ENCODE measurements at places on chromosomes 2 and 18.

DNA sequence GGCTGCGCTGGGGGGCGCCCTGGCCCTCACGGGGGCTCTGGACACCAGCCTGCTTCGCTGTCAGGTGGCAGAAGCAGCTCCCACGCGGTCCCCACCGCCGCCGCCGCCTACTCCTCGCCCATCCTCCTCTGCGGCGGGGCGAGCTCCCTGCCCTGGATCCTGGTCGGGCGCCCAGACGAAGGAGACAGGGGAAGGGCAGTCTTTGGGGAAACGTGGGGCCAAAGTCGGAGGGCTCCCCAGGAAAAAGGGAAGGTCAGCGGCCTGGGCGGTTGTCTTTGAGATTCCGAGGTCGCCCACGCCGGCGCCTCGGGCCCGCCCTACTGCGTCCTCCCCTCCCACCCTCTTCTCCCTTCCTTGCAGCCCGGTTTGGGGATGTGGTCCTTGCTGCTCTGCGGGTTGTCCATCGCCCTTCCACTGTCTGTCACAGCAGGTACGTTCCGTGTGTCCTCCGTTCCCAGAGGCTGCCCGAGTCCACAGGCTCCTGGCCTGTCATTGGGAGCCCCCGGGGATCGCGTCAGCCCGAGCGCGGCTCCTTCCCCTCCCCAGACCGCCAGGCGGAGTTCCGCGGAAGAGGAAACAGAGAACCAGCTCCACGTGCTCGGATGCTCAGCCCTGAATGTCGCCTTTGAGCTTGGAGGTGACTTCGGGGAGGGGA lies 800 bp downstream of the IL1RL2 start:
- DNase-seq = peak; percentile 41

GRCh38 chr2:109549016-109549590 lies 64.7 kb downstream of the SEPTIN10 start:
- no peak for DNase-seq

- DNase-seq = no peak
These were observed 496.1 kb upstream of the MYT1L start for GRCh38 chr2:2827046-2827636.

DNA sequence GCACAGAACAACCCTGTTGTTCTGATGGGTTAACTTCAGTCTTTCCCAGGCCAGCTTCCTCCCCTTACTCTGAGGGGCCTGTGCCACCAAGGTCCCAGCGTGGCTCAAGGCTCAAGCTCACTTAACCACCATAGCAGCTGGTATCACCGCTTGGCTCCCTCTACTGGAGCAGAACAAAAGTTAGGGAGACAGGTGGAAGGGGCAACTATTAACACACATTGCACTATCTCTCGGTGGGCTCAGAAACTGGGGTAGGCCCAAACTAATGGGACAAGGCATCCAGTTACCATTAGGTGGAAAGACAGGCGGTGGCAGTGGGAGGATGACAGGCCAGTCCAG lies 88.7 kb upstream of the ATL2 start:
- no peak for DNase-seq

DNA sequence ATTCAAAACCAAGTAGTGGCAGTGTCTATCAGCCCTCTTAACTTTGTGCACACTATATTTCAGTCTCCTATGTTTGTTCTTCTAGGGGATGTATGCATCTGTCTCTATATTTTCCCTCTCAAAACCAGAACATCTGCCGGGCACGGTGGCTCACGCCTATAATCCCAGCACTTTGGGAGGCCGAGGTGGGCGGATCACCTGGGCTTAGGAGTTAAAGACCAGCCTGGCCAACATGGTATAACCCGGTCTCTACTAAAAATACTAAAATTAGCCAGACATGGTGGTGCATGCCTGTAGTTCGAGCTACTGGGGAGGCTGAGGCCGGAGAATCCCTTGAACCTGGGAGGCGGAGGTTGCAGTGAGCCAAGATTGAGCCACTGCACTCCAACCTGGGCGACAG lies 9.9 kb upstream of the GAREM2 start:
- DNase-seq = no peak

DNA sequence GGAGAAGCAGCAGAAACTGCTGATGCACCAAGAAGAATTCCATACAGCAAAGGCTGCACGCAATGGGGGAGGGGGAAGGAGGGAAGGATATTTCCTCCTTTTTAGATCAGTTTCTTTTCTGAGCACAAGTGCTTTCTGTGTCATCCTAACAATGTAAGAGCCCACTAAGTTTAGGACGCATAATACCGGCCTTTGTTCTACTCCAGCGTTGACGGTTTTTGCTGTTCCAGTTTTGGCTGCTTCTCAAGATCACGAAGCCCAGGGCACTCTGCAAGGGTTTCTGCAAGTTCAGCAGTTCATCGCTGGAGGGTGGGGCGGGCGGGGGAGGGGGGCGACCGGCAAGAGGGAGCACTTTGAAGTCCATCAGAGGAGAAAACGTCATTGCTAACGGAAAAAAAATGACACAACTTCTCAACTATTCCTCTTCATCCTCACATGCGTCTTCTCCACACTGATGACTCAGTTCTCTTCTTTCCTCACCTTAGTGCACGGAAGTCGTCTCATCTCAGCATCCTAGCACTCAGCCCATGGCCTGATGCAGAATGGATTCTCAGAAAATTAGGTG lies 8.7 kb downstream of the FAM178B start:
- no peak for DNase-seq

DNA sequence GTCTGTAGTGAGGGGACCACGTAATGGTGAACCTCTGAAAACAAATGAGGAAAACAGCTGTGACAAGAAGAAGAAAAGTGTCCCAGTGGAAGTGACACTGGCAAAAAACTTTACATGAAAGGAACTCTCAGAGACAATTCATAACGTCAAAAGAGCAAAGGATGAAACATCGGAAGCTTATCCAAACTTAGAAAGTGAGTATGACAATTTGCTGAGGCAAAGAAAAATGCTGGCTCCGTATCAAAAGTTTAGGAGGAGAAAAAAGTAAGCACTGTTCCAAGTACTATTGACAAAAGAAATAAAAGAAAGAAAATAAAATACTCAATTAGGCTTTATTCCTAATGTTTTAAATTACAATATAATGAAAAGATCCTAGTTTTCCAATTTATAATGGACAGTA lies 91.3 kb downstream of the NOL10 start:
- DNase-seq = no peak

- no peak for DNase-seq
These were observed 410.6 kb upstream of the FIGN start for GRCh38 chr2:164146441-164146840.

GRCh38 chr2:28102455-28102874 lies 211.9 kb downstream of the BABAM2 start:
- DNase-seq = no peak

DNA sequence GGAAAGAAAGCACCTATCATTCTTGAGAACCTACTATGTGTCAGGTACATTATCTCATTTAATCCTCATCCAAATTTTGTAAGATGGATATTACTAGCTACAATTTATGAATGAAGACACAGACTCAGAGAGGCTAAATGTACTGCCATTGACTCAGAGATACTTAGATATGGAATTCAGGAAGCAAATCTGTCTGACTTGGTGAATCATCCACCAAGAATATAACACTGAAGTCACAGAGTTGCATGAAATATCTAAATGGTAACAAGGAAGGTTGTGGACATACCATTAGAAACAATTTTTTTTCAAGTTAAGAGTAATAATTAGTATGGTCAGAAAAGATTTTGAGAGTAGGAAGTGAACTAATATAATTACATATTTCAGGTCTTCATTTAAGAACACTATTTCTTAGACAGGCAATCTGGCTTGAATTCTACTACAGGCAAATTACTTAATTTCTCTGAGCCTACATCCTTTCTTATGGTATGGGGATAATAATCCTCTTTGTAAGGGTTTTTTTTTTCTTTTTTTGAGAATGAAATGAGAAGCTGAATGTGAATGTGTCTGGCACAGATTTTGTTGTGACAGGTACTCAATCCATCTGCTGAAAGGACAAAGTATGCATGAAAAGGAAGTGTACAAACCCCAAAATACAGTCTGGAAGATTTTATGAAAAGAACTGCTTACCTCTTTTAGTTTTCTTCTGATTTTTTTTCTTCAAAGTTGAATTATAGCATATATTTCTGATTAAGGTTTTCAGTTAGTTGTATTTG lies 14.8 kb upstream of the C2orf66 start:
- no peak for DNase-seq

- no peak for DNase-seq
These were observed 154.7 kb upstream of the HS6ST1 start for GRCh38 chr2:128473175-128474035.

- no peak for DNase-seq
These were observed 166.2 kb downstream of the PHLPP1 start for GRCh38 chr18:62881509-62882016.

- DNase-seq = no peak
These were observed 22.8 kb upstream of the SCN7A start for GRCh38 chr2:166516712-166517303.

- DNase-seq = no peak
These were observed 3.3 kb upstream of the ACTR3 start for GRCh38 chr2:113886479-113887008.

DNA sequence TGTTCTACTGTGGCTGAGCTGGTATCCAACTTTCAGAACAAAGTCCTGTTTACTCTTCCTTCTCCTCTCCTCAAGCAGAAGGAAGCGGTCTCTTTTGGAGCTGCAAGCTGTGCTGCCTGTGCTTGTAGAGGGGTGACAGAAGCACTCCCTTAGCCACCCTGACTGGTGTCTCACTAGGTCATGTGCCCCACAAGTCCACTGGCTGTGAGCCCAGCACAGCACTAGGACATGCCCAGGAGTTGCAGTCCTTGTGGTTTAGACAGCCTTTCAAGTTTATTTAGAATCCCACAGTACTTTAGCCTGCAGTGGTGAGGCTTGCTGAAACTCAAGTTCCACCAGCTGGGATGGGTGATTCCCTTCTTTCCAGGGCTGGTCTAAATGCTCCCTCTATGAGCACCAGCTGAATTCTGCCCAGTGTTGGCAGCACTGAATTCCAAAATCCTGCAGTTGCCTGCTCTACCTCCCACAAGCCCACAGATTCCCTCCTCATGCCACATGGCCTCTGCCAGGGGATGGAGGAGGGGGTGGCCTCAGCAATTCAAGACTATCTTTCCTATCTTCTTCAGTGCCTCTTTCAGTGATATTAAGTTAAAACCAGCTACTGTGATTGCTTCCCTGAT lies 61.2 kb downstream of the CCDC85A start:
- no peak for DNase-seq

GRCh38 chr2:175097297-175097696 lies 70.7 kb downstream of the ATF2 start:
- DNase-seq = no peak

DNA sequence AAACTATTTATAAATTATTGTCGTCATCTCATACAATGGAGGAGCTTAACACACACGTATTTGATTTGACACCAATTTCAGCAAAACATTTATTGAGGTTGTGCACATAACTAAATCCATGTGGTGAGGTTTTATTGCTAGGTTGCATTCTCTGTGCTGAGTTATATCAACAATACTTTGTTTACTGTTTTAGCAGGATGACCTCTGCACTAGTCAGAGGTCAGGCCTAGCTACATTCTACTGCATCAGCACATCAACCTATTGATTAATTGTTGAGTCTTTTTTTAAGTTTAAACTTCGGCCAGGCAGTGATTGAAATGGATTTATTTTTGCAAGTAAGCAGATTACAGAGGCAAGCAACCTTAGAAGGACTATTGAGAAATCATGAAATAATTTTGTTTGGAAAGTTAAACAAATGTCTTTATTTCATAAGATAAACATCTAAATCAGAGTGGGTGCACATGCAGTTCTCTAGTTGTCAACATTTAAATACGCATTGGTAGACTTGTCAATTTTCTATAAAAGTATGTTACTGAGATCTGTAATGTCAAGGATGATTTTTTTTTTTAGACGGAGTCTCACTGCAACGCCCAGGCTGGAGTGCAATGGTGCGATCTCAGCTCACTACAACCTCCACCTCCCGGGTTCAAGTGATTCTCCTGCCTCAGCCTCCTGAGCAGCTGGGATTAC lies 75.2 kb upstream of the CD28 start:
- no peak for DNase-seq

DNA sequence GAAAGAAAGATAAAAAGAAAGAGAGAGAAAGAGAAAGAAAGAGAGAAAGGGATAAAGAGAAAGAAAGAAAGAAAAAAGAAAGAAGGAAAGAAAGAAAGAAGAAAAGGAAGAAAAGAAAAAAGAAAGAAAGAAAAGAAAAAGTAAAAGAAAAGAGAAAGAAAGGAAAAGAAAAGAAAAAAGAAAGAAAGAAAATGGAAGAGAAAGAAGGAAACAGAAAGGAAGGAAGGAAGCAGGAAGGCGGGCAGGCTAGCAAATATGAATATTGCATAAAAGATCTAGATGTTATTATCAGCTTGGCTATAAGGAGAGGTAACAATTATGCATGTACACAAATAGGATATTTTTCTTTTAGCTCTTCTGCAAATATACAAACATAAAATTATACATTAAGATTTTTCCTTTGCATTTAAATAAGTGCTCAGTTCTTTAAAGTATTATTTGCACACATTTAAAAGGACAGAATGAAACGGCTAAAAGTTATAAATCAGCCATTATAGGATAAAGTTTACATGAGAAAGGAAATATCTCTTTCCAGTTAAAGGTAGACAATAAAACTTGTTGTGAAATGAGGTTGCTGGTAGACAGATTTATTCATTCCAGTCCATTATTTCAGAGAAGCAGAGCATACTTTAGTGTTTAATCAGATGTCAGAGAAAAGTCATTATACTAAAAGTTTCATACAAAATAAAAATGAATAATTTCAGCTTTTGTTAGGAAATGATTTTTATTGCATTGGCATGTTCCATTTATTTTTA lies 511.4 kb downstream of the KCNJ3 start:
- no peak for DNase-seq

GRCh38 chr2:105773568-105773967 lies 28.9 kb downstream of the NCK2 start:
- DNase-seq = no peak

DNA sequence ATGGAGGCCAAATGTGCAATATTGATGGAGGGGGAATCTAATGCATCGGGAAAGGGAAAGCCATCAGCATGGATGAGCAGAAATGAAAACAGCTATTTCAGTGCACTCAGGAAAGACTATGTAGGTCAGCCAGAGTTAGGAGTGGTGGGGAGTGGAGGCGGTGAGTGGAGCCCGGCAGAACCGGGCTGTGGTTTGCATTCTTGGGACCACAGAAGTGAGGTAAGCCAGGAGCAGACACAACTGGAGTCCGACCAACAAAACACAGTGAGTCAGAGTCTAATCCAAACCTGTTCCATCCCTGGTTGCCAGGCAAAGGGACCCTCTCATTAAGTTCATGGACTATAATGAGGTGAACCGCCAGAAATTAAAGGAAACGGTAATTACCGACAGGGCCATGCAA lies 61.1 kb upstream of the RAB12 start:
- DNase-seq = no peak

GRCh38 chr2:16709769-16710168 lies 44.1 kb upstream of the CYRIA start:
- no peak for DNase-seq

- DNase-seq = no peak
These were observed 12.5 kb upstream of the POLR1B start for GRCh38 chr2:112529757-112530156.

All from stimulated activated CD4-positive, alpha-beta T cell treated with anti-CD3 and anti-CD28 coated beads, TNF-alpha, amount 100 ng/mL, for 1 hour (primary cell).